H7 (cell line): ENCODE measurements at places on chromosomes 5 and 9.

- DNase-seq, result peak; percentile 9
These were observed 69.6 kb downstream of the CCDC171 start for GRCh38 chr9:15622318-15622971.

- DNase-seq, result no peak
These were observed 14.9 kb downstream of the LYRM7 start for GRCh38 chr5:131185523-131186104.

GRCh38 chr5:15664961-15665360 lies 165.0 kb downstream of the FBXL7 start:
- DNase-seq, result no peak

GRCh38 chr5:111635151-111635902 lies 121.7 kb downstream of the NREP start:
- DNase-seq, result no peak

DNA sequence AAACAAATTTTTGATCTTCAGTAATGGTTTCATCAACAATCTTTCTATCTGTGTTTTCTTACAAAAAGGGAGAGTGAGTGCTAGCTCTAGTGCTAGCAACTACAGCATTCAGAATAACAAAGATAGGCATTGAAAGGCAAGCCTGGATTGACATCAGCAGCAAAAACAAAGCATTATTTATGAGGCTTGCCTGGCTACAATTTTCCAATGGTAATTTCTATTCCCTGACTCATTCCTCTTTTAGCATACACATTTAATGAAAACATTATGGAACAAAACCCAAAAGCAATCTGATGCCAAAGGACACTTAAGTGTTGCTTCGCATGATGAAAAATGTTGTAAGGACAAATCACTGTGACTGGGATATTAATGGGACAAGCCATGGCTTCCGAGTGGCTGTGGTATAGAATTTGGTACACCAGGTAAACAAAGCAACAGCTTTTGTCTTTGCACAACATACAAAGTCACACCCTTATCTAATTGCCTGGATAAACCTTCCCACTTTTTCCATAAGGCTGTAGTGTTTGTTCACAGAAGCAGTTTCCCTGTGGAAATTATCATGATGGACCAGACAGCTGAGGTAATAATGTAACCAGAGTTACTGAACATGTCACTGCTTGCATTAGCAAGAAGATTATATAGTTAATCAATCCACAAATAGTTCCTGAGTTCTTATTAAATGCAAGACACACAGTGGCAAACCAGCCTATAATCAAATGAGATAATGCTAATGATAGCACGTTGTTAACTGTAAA lies 179.8 kb upstream of the EDIL3 start:
- no peak for DNase-seq

GRCh38 chr9:137544176-137544760 lies 5.9 kb downstream of the PNPLA7 start:
- DNase-seq, result no peak
